Mesothelial cell of epicardium (in vitro differentiated cells): ENCODE measurements at places on chromosomes 7 and 10. TPM values are rescaled to one million over a fixed set of nuclear protein-coding genes. Genes with fewer than 3 reads are reported as not detected.

SLC26A5 gene
- not detected in 3 replicates for total RNA-seq

TFR2 gene
- 0.38 to 0.69 TPM (median 0.54 TPM) in 3 replicates for total RNA-seq

SVOPL gene
- total RNA-seq, result 1.1 TPM in 3 replicates

GRID2IP gene
- total RNA-seq, result 1.4 to 1.5 TPM (median 1.5 TPM) in 3 replicates

CRPPA gene
- 4.0 to 4.4 TPM (median 4.1 TPM) in 3 replicates for total RNA-seq

FANK1 gene
- total RNA-seq, result 10.1 to 11.0 TPM (median 10.2 TPM) in 3 replicates

CDH23 gene
- 2.5 to 2.9 TPM (median 2.9 TPM) in 3 replicates for total RNA-seq

DNA sequence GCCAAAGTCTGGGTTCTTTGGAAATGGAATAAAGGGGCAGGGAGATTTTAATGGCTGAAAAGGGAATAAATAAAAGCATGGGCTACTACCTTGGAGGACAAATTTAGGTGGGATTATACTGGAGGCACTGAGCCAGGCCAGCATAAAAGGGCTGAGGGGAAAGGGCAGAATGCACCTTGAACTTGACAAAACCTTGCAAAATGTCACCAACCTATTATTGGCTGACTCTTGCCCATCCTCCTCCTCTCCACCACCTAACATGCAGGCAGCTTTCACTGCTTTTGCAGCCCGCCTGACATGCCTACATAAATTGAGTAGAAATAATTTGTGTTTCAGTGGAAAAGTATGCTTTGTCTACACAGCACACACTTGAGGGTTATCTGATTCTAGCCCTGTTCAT lies 65.3 kb upstream of the ABLIM1 start:
- DNase-seq, result no peak

- DNase-seq, result no peak
Observed at GRCh38 chr10:63765126-63765525, 243.9 kb downstream of the REEP3 start.

GRCh38 chr7:8639668-8640067 lies 206.3 kb downstream of the NXPH1 start:
- DNase-seq, result no peak

GRCh38 chr10:133372507-133372906 lies 647 bp downstream of the ECHS1 start:
- DNase-seq, result no peak

- no peak for DNase-seq
Observed at GRCh38 chr10:101774589-101775272, 1.2 kb downstream of the FGF8 start.

DNA sequence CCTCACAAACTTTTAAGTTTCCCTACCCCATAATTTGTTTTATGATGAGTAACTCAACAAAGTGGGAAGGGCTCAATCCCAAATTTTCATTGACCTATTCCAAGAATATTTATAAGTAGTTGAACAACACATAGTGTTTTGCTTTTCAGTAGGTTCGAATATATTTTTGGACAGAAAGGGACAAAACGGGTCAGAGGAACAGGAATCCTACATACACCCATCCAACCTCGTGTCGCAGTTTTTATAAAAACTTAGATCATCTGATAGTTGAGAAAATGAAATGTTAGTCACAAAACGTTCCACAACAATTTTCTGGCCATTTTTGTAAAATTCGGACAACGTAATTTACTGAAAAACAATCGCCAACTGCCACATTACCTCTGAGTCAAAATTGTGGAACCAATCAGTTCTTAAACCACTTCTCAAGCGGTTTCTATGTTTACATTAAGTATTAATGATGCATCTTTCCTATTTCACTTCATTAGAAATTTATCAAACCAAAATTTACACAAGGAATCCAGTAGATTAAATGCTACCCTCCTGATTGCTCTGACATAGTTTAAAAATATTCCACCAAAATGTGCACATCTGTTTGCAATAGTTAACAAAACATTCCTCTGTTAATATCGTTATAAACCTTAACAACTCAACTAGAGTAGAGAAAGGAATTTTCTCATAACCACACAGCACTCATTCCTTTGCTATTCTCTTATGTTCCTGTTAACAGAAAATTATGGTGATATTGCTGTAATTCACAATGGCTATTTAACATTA lies 6.3 kb downstream of the WNT16 start:
- no peak for DNase-seq

DNA sequence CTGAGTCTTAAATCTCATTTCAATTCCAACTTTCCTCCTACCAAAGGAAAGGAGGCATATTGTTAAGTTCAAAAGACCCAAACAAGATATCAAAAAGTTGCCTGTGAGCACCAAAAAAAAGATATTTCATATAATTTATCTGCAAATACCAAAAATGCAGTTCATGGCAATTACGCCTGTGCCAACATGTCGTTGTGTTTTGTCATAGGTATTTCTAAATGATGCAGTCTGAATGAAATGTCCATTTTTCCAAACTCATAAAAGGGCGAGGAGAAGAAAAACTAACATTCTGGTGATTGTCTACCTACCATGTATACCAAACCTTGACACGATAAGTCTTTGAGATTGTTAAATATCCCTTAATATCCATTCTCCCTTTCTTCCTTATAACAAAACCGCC lies 109.8 kb downstream of the SGMS1 start:
- DNase-seq, result no peak

- DNase-seq, result no peak
Observed at GRCh38 chr7:24548390-24548789, 24.9 kb upstream of the PALS2 start.

- no peak for DNase-seq
Observed at GRCh38 chr7:31890766-31891165, 179.4 kb downstream of the PDE1C start.

DNA sequence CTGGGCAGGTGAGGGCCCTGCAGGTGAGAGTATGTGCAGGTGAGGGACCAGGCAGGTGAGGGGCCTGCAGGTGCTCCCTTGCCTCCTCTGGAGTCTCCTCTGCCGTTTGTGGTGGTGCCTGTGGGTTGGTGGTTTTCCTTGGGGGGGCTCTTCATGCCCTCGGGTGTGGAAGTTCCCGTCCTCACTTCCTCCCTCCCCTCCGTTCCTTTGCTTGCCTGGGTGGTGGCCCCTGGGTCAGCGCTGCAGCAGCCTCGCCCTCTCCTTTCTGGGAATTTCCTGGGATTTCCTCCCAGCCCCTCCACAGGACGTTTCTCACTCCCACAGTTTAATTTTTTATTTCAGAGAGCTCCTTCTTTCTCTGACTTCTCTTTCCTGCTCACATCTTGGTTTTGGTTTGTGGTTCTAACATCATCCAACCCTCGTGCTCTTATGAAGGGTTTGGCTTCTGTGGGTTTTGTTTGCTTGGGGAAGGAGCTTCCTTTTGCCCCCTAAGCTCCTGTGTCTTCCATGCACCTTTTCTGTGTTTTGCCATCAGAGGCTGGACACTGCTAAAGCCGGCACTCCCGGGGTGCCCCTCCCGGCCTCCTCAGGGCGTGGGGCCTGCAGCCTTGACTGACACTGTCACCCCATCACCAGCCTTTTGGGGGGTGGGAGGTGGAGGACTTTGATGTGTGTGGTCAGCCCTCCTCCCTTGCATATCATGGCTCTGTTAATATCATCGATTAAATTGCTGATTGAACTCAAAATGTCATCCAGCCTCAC lies 29.2 kb upstream of the ADGRA1 start:
- DNase-seq, result no peak

DNA sequence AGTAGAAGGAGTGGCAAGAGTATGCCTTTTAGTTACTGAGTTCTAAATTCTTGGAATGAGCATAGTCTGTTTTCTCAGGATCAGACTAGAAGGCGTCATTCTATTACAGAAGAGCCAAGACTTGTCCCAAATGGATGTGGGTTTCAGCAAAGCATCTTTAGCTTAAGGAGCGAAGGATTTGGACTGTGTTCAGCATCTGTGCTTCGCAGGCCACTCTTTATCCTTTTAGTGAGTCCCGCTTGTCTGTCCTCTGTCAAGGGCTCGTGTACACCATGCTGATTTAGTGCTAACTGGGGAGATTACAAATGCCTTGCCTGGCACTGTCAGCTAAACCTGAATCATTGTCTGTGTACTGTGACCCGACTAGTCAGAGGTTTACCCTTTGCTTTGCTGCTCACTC lies 465.7 kb downstream of the AUTS2 start:
- DNase-seq, result no peak

DNA sequence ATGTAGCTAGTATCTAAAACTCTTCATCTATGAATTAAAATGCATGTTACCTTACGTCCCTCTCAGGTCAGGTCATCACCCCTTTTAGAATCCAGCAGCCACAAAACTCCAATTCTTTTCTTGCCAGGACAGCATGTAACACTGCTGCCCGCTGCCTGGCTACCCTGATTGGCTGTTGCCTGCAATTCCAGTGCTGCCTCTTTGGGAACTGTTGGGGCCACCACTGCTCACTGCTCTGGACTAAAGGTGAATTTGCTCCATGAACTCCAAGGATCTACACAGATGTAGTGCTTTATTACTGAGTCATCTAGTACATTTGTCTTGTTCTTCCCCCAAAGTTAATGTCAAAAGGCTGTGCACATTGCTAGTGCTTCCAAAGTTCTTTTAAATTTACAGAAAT lies 40.4 kb downstream of the SCIN start:
- DNase-seq, result no peak

DNA sequence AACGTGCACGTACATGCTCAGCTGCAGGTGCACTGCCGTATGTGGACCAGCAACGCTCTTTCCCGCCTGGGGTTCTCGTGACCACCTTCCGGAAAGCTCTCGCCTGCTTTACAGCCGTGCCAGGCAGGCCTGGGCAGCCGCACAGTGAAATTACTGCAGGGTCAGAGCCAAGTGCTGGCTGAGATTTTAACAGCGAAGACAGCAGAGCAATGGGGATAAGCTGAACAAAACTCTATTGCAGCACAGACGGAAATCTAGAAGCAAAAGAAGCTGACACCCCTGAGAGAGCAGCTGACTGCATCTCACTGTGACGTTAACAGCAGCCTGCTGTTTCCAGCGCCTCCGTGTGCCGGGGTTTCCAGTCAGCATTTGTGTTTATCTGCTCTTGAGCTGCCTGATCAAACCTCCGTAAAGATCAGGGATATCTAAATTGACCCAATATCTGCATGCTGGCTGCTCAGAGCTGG lies 179.0 kb downstream of the DIP2C start:
- no peak for DNase-seq

DNA sequence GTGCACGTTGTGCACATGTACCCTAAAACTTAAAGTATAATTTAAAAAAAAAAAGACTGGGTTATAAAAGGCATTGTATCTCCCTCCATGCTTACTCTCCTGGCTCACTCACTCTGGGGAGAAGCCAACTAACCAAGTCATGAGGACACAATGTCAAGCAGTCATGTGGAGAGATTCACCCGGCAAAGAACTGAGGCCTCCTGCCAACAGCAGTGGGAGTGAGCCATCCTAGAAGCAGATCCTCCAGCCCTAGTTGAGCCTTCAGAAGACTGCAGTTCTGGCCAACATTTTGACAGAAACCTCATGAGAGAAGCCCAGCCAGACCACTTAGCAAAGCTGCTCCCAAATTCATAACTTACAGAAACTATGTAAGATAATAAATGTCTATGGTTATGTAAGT lies 521.7 kb upstream of the FZD8 start:
- DNase-seq, result no peak

- DNase-seq, result no peak
Observed at GRCh38 chr10:103709341-103709920, 145.9 kb downstream of the SH3PXD2A start.
